ENCODE measurements at places on chromosomes 6 and 20.

DNA sequence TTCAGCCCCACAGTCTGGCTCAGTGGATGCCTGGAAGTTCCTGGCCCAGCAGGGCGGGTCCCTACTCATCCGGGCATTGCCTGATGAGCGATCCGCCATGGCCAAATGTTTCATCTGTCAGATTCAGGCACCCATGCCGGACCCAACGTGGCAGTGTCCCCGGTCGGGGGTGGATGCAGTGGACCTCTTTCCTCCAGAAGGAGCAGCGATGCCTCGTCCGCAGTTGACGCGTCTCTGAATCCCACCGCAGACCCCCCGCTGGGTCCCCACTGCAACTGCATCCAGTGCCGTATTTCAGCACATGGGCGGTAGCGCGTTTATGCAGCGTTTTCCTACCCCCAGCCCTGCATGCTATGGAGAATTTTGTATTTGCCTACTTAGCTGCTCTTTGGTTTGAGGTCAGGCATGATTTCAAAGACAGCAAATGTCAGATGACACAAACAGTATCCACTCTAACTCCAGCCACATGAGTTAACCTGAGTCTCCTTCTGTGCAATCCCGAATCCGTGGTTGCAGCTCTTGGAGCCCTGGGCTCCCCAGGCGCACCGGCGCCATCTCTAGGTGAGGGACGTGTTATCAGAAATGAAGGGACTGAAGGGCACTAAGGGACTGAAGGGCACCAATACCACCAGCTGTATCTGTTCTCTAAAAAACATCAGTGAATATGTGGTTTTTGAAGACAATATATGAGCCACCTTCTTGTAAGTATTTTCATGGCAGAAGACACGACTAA, 72.6 kb upstream of the THBS2 start:
- DNase-seq, result no peak

- DNase-seq, result no peak
These were observed 92.6 kb downstream of the COL19A1 start for GRCh38 chr6:69958978-69959377.

- DNase-seq, result no peak
These were observed 16.1 kb downstream of the MYLK4 start for GRCh38 chr6:2734488-2735166.

DNA sequence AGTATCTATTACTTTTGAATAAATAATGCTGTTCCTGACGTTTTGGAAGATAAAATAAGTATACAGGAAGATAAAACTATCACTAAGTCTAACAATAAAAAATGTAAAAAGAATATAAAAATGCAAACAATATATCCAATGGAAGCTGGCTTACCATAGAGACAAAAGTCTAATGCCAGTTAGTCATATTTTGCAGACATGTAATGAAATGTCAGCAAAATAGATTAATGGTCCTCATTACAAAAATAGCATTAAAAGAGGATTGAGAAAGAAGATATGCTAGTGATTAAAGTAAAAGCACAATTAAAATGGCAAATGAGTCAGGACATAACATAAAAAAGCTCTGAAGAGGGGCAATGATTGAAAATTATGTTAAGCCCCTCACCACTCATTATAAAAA, 265.0 kb downstream of the MMUT start:
- DNase-seq, result no peak

DNA sequence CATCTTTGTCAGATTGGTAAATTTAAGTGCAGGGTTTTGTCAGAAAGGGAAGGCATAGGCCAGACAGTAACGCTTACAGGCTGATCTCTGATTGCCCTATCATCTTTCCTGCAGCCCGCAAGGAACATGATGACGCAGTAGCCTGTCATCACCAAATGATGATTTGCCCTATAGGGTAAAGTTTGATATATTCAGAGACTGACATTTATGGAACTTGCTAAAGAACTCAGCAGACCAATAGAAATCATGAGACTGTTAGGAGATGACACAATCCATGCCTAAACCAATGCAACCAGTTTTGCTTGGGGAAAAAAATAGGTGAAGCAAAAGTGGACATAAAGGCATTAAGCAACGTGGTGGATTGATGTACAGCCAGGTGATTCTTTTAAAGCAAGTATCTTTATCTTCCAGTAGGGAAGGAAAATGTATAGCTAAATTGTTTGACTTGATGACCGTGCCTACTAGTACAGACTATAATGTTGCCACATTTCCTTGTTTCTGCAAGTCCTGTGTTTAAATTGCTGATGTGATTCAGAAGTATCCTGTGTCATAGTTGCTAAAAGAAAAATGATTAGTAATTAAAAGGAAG, 2.4 kb downstream of the NUS1 start:
- DNase-seq, result no peak
